ENCODE measurements at places on chromosomes 2 and 18.

DNA sequence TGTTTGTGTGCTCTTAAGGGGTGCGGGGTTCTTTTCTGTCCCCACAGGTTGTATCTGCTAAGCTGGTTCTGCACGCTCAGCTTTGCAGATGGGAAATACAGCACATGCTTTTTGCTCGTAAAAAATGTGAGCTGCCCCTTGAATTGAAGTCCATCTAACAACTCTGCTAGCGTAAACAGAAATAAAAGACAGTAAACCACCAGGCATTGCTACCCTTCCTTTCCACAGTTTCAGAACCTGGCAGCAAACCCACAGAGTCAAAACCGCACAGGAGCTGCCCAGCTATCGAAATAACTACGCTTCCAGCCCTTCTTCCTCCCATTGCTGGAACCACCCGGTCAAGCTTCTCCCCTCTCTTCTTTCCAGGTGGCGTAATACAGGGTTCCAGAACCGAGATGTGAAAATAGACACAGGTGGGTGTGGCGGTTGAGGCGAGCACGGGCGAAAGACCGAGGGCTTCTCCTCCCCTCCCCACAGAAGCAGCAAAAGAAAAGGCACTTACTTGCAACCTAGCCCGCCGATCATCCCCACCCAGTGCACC is 479 bp downstream of the SCN9A start:
- DNase-seq, result peak; percentile 20

DNA sequence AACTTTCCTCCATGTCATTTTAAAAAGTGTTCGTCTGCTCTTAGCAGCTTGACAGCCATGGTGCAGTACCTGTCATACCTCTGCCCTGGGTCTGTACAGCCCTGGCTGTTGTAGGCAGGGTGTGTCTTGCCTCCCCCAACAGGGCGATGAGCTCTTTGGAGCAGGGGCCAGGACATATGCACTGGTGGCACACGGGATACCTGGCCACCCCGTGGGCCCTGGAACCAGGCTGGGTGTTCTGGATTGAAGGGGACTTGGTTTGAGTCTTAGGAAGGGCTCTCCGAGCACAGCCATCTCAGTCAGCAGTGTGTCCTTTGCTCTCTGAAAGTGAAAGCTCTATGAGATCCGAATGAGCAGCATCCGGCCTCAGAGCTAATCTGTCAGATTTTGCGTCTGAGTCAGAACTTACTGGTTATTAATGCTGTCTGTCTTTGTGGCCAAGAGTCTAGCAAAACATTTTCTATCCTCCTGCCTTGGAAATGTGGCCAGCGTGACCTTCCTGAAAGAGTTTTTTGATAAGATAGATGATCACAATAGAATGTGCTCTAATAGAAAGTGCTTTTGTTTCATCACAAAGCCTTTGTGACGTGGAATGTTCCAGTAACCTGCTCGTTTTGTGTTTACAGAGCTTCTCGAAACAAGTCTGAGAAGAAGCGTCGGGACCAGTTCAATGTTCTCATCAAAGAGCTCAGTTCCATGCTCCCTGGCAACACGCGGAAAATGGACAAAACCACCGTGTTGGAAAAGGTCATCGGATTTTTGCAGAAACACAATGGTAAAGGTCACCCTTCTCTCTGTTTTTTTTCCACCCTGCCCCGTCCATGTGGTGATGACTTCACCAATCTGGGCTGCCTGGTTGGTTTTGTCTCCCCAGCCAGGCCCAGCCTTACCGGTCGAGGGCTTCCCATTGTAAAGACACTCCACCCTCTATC is 77.3 kb upstream of the RPL31 start:
- no peak for DNase-seq

DNA sequence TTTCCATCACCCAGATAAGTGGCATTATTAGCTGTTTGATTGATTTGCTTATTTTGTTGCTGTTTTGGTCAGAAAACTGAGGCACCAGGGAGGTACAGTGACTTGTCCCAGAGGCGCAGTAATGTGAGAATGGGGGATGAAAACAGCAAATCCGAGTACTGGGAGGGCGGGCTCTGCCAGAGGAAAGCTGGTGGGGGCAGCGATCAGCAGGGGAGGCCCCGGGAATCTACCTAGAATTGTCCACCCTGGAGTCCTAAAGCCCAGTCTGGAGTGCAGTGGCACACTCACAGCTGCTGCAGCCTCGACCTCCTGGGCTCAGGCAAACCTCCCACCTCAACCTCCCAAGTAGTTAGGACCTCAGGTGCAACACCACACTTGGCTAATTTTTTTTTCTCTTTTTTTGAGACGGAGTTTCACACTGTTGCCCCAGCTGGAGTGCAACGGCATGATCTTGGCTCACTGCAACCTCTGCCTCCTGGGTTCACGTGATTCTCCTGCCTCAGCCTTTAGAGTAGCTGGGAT is 17.0 kb upstream of the PTMA start:
- DNase-seq, result no peak

DNA sequence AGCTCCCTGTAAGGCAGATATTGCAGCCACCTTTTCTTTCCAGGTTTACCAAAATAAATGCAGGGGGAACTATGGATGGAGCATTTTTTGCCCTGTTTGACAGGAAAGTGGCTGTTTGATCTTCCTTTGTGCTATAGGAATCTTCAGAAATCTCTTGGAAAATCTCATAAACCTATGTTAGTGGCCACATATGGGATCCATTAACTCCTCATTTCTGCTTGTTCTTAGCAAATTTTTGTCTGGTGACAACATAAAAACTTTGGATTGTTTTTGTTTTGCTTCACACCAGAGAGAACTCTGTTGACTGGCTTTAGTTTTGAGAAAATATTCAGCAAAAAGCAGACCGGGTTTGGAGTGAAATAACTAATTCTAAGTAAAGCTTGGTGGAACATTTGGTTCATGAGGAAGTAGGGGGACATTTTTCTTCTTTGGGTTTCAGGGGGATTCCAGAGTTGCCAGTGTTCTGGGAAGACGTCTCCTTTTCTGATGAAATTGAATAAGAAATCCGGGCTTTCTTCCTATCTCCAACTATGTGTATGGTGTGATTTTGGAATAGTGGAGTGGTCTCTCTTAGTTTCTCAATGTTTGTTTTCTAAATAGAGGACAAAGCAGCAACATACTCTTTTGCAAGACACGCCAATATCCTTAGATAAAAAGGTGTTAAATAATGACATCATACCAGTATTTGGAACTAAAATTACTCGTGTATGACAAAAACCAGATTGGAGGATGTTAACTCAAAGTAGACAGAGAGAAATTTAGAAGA is 174.4 kb downstream of the ICOS start:
- no peak for DNase-seq

- DNase-seq, result no peak
Observed at GRCh38 chr18:77135339-77136075, 2.9 kb upstream of the MBP start.

DNA sequence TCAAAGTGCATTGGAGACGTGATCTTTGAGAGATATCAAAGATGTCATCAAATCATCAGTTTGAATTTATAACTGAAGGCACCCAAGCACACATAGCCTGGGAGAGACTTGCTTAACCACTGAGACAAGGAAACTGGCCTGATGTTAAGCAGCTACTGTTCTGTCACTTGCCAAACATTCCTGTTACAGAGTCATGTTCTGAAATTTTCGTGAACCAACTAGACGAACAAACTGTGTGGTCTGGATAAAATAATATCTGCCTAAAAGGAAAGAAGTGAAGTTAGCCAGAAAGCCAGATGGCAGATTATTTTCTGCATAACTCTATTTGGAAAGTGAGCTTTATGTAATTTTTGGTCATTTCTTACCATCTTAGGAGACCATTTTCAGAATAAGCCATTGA is 51.4 kb downstream of the SPATS2L start:
- no peak for DNase-seq

DNA sequence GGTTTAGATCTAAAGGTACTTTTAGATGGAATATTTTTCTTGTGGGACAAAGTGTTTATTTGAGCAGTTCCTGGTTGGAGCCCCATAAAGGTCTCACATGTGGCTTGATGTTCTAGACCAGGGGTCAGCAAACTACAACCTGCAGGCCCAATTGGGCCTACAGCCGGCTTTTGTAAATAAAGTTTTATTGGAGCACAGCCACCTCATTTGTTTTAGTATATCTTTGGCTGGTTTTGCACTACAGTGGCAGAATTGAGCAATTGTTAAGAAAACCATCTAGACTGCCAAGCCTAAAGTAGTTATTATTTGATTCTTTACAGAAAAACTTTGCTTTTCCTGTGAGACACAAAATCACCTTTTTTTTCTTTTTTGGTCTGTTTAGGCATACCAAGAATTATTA is 41.6 kb downstream of the NDC80 start:
- DNase-seq, result no peak

DNA sequence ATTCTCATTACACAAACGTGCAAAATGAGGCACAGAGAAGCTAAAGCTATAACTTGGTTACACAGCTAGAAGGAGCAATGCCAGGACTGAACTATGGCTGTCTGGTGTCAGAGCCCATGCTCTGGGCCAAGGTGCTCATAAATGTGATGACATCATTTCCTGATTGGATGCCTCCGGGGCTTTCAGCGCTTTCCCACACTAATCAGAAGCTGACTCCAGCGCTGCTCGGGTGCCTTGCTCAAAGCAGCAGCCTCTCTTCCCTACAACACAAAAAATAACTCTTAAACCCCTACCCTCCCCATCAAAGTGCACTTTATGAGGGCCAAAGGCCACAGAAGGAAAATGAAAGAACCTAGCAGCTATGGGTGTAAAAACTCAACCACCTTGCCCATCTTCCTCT is 90.7 kb downstream of the STK39 start:
- DNase-seq, result no peak

DNA sequence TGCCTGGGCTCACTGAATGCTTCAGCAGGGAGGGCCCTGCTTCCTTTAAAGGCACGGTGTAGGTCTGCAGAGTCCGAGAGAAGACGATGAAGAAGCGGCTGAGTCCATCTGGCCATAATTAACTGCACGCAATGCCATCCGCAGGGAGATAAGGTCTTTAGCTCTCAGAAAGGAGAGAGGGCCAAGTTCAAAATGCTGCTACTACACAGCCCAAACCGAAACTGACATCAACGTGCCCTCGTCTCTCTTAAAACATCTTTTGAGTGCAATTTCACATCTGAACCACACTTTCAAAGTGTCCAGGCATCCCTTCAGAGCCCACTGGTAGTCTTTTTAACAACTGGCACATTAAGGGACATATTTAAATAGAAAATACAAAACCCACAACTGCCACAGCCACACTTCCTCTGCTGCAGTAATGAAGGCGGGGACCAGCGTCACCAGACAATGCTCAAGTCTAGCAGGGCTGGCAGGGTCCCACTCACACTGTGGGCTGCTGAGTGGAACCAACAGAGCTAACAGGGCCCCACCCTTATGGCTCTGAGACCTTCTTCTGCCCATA is 35.8 kb downstream of the ST3GAL5 start:
- DNase-seq, result no peak

DNA sequence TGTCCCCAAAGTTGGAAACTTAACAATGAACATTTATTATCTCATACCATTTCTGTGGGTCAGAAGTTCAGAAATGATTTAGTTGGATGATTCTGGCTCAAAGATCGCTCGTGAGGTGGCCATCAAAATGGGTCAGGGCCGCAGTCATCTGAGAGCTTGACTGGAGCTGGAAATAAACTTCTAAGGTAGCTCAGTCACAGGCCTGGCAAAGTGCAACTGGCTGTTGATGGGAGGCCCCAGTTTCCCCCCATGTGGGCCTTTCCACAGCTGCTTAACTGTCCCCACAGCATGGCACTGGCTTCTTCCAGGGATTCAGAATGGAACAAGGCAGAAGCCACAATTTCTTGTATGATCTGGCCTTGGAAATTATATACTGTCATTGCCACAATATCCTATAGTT is 200.1 kb upstream of the RAB12 start:
- DNase-seq, result no peak

GRCh38 chr2:128427413-128427755 is 108.7 kb upstream of the HS6ST1 start:
- DNase-seq, result no peak

- no peak for DNase-seq
Observed at GRCh38 chr2:157326698-157327097, 1.1 kb upstream of the ERMN start.

DNA sequence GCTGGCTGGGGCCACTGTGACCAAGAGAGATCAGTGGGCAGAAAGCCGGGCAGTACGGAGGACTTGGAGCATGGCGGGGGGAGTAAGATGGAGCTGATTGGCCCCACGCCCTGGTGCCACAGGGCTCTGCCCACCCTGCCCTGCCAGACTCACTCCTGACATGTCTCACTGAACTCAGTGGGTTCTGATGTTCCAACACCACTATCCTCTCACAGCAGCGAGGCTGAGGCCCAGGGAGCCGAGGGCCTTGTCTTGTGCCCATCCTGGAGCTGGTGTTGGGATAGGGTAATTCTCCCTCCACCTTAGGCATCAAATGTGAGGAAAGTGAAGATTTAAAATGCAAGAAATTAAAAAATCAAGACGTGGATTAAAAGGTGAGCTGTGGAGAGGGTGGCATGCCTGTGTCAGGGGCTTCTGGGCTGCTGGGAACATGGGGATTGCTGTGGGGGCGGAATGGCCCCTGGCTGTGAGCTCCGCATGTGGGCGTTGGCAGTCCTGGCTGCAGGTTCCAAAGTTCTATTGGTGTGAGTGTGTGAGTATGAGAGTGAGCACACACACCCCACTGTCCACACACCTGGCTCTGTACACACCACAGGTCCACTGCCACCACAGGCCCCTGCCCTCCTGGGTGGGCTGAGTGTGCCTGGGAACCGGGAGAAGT is 283.5 kb upstream of the HS6ST1 start:
- DNase-seq, result no peak

GRCh38 chr2:3280683-3281520 is 96.7 kb downstream of the EIPR1 start:
- no peak for DNase-seq

DNA sequence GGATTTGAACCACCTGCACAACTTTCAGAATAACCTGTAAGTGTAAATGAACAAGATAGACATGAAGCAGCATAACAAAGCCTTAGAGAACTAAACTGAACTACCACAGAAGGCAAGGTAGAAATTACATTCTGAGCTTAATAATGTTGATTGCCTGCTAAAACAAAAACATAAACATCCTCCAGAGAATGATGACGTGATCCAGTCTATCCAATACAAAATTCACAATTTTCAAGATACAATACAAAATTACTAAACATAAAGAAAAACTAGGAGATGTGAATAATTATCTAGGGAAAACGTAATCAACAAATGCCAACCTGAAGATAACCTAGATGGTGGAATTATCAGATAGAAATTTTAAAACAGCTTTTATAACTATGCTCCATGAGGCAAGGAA is 40.7 kb upstream of the EGR4 start:
- DNase-seq, result no peak

DNA sequence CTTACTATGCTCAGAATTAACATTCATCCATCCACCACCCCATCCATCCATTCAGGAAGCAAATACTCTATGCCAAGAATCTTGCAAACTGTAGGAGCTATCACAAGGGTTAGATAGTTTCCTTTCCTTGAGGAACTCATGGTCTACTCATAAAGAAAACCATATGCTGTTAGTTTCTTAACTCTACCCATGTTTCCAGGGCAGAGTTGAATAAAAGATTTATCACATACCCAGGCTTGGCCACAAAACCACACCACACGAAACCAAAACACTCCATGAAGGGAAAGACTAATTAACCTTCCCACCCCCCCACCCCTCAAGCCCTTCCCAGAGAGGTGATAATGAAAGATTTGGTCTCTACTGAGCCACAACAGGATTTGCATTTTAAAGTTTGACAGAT is 23.7 kb upstream of the MSGN1 start:
- no peak for DNase-seq

GRCh38 chr2:230984393-230985220 is 11.3 kb upstream of the SPATA3 start:
- DNase-seq, result no peak

- DNase-seq, result no peak
Observed at GRCh38 chr2:230886671-230887071, 21.9 kb downstream of the ITM2C start.
